ENCODE measurements at places on chromosomes 16 and 17. TPM values are rescaled to one million over a fixed set of nuclear protein-coding genes. Genes with fewer than 3 reads are reported as not detected.
A peak's percentile ranks its signal among the peaks of the same experiment; 100 is the strongest.

Gene HOXB2
- total RNA-seq = 12.1 TPM

Gene MMP28
- not detected for total RNA-seq

Gene C1QL1
- total RNA-seq = 0.86 TPM

Gene KRT36
- not detected for total RNA-seq

Gene TRAPPC1
- 37.8 TPM for total RNA-seq

DNA sequence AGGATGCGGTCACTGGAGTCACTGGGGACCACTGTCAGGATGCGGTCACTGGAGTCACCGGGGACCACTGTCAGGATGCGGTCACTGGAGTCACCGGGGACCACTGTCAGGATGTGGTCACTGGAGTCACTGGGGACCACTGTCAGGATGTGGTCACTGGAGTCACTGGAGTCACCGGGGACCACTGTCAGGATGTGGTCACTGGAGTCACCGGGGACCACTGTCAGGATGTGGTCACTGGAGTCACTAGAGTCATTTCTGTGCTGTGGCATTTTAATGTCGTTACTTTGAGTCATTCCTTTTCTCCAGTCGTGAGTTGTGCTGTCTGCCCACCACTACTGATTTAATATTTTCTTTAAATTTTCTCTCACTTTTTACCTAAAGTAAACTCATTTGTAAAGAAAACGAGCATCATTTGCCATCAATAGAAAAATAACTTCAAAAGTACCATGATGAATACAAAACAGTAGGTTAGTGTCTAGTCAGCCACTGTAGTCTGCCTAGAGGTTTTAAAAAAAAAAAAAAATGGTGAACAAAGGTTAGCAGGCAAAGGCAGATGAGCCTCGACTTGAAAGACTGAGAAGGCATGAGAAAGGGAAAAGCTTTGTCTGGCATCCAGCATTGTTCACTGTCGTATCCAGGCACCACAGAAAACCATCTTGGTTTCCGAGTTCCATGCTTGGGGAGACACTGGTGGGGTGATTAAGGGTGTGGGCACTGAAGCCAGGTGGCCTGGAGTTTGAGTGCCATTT is 346.6 kb downstream of the SNX29 start:
- no peak overlapping the region for H3K4me3 ChIP-seq
- H3K36me3 ChIP-seq = no peaks in the 10 kb centered on the region
- 0 out of 2 replicates have a peak, but pooled peaks cover 7% of the 10 kb centered on the region for H3K4me1 ChIP-seq
- H3K27me3 ChIP-seq = no peaks in the 10 kb centered on the region
- DNase-seq = peak; percentile 4
- no peak overlapping the region for H3K27ac ChIP-seq

DNA sequence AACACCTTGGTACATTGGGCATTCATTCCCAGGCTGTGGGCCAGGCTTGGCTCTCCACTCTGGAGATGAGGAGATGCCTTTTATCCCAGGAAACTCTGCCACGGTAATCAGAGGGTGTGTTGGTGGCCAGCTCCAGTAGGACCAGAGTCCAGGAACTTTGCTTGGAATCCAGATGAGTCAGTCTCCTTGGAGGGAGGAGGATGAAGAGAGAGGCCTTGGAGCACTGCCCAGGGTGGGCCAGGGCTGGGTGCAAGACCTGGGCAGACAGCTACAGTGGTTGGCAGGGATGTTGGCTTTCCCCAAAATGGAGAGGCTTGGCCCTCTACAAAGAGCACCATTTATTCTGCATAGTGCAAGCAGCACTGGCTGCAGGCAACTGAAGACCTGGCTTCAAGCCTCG is 209.0 kb downstream of the RGS9 start:
- H3K27ac ChIP-seq = no peak overlapping the region
- DNase-seq = peak; percentile 6
- H3K4me3 ChIP-seq = no peak overlapping the region
- H3K27me3 ChIP-seq = no peaks in the 10 kb centered on the region

DNA sequence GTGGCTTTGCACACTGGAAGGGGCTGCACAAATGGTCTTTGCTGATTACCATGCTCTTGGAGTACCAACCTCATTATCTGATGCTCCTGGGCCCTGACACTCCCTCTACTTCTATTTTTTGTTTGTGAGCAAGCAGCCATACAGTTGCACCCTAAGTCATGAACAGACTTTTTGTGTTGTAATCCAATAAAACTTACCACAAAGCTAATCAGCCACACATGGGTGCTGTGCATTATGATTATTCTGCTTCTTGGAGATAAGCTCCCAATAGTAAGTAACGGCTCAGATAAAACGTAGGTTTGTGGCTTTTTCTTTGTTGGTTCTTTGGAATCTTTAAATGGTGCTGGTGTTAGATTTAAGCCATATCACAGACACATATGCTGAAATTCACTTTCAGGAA is 76.2 kb downstream of the CCT6B start:
- no peak for DNase-seq
- H3K36me3 ChIP-seq = no peaks in the 10 kb centered on the region
- H3K27me3 ChIP-seq = peaks cover 14% of the 10 kb centered on the region
- no peaks in the 10 kb centered on the region for H3K4me1 ChIP-seq
- no peak overlapping the region for H3K27ac ChIP-seq

- H3K4me3 ChIP-seq = no peak overlapping the region
- no peak overlapping the region for H3K27ac ChIP-seq
- H3K4me1 ChIP-seq = no peaks in the 10 kb centered on the region
- H3K27me3 ChIP-seq = no peaks in the 10 kb centered on the region
- no peaks in the 10 kb centered on the region for H3K36me3 ChIP-seq
- no peak for DNase-seq
These were observed 20.6 kb downstream of the RPH3AL start for GRCh38 chr17:332023-332422.

GRCh38 chr16:19118938-19119431 is 5.2 kb downstream of the ITPRIPL2 start:
- peak overlapping the region; percentile 95 for H3K27ac ChIP-seq
- peaks cover 47% of the 10 kb centered on the region for H3K4me1 ChIP-seq
- no peaks in the 10 kb centered on the region for H3K27me3 ChIP-seq
- peaks cover 15% of the 10 kb centered on the region for H3K36me3 ChIP-seq
- peak overlapping the region; percentile 76 for H3K4me3 ChIP-seq
- DNase-seq = peak; percentile 96

GRCh38 chr17:49692751-49693150 is 14.9 kb upstream of the SPOP start:
- no peaks in the 10 kb centered on the region for H3K27me3 ChIP-seq
- H3K4me1 ChIP-seq = no peaks in the 10 kb centered on the region
- no peaks in the 10 kb centered on the region for H3K36me3 ChIP-seq
- H3K27ac ChIP-seq = no peak overlapping the region
- peak; percentile 39 for DNase-seq

DNA sequence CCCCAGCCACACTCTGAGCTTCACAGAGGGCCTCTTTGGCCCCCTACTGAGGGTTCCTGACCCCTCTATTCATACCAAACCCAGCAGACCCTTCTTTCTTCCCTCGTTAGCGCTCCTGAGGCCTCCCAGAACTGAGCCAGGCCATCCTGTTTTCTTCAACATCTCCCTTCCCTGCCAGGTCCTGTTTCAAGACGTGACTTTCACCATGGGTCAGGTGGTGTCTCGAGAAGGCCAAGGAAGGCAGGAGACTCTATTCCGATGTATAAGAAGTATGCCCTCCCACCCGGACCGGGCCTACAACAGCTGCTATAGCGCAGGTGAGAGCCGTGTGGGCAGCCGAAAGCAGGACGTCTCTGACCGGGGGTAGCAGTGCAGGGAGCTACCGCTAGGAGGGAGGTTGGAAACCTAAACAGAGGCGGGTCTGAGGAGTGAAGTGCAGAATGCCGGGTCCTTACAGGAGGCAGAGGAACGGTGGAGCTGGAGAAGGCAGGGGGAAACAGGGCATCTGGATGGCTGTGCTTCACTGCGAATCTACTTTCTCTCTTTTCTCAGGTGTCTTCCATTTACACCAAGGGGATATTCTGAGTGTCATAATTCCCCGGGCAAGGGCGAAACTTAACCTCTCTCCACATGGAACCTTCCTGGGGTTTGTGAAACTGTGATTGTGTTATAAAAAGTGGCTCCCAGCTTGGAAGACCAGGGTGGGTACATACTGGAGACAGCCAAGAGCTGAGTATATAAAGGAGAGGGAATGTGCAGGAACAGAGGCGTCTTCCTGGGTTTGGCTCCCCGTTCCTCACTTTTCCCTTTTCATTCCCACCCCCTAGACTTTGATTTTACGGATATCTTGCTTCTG is 1.3 kb upstream of the SENP3 start:
- no peaks in the 10 kb centered on the region for H3K27me3 ChIP-seq
- H3K36me3 ChIP-seq = no peaks in the 10 kb centered on the region
- peak; percentile 85 for DNase-seq
- peak overlapping the region; percentile 17 for H3K27ac ChIP-seq
- peak overlapping the region; percentile 94 for H3K4me3 ChIP-seq
- peaks cover 22% of the 10 kb centered on the region for H3K4me1 ChIP-seq

- no peak for DNase-seq
- H3K27me3 ChIP-seq = no peaks in the 10 kb centered on the region
- H3K27ac ChIP-seq = peak overlapping the region; percentile 96
- H3K36me3 ChIP-seq = peaks cover 5% of the 10 kb centered on the region
- H3K4me1 ChIP-seq = peaks cover 32% of the 10 kb centered on the region
These were observed 3.3 kb upstream of the IRX5 start for GRCh38 chr16:54927125-54928015.

DNA sequence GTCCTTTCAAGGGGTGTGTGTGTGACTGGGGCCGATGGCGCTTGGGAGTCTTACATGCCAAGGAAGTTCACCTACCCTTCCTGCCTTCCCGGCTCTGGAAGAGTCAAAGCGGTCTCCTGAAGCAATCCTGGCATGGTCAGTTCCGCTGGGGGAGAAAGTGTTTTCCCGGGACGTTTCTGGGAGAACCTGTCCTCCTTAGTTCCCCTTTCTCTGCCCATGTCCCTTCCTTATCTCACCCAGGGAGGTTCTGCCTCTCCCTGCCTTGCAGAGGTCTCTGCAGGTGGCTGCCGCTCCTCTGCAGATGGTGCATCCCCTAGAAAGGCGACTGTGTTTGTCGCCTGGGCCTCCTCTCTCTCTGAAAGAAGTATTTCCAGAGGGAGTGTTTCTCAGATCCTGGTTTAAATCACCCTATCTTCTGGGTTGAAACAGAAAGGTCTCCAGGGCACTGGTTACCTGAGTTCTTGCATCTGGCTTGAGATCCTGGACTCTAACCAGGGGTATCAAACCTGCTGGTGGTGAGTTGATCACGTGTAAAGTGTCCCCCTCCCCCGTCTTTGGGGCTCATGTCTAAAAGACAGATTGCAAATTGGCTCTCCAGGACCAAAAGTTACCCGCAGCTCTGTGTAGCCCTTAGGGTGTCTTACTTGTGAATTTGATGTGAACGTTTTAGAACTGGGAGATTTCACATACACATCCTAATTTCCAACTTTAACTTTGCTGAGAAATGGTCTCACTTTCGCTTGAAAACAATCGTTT is 1.9 kb downstream of the PRKCB start:
- H3K4me3 ChIP-seq = no peak overlapping the region
- H3K27ac ChIP-seq = no peak overlapping the region
- no peak for DNase-seq
- no peaks in the 10 kb centered on the region for H3K36me3 ChIP-seq
- no peaks in the 10 kb centered on the region for H3K4me1 ChIP-seq

DNA sequence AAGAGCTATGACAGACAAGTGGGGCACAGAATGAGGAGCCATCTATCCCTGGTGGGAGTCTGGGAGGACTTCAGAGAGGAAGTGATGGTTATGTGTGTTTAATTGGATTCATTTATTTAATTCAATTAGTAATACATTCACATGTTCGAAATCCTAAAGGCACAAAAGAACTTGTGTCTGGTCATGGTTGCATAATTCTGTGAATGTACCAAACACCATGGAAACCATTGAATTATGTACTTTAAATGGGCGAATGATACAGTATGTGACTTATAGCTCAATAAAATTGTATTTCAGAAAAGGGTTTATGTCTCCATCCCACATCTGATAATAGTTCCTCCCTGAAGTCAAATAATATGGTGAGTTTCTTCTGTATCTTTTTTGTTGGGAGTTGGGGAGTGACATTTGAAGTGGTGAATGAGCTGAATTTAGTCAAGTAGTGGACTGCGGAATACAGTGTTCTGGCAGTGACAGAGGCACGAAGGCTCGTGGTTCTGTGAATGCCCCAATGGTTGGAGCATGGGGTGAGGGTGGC is 19.8 kb upstream of the G6PC1 start:
- H3K27ac ChIP-seq = no peak overlapping the region
- DNase-seq = no peak
- H3K4me1 ChIP-seq = no peaks in the 10 kb centered on the region
- H3K4me3 ChIP-seq = no peak overlapping the region

DNA sequence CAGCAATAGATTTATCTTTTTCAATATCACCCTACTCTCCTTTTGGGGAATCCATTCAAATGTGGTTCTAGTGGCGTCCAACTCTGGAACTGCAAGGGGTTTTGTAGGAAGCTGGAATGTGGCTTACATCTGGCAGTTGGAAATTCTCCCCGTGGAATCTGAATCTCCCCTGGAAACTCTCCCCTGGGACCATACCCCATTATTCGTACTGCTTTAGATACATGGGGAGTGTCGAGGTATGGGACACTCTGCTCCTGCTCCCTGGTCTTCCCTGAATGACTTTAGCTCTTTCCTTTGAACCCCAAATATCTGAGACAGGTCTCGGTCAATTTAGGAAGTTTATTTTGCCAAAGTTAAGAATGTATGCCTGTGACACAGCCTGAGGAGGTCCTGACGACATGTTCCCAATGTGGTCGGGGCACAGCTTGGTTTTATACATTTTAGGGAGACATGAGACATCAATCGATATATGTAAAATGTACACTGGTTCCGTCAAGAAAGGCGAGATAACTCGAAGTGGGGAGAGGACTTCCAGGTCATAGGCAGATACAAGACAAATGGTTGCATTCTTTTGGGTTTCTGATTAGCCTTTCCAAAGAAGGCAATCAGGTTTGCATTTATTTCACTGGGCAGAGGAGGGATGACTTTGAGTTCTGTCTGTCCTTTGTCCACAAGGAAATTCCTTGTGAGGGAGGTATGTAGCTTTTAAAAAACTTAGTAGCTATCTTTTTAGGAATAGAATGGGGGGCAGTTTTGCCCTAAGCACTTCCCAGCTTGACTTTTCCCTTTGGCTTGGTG is 89.1 kb upstream of the CORO6 start:
- H3K36me3 ChIP-seq = no peaks in the 10 kb centered on the region
- peaks cover 35% of the 10 kb centered on the region for H3K4me1 ChIP-seq
- H3K27me3 ChIP-seq = no peaks in the 10 kb centered on the region
- peak overlapping the region; percentile 82 for H3K27ac ChIP-seq

DNA sequence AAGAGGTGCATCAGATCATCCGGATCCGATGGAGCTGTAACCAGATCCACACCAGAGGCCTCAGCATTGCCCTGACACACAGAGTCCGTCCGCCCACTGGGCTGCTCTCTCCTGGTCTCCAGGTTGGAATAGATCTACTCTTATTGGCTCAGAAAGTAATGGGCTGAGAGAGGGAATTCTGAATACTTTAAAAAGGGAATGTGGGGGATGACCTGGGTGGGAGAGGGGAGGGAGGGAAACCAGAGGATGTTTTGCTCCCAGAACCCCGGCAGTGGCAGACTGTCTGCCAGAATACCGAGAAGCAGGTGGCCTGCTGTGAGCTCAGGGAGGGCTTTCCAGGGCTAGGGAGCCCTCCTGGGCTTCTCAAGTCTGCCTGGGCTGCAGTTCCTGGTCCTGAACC is 126.5 kb downstream of the ENGASE start:
- H3K27ac ChIP-seq = no peak overlapping the region
- no peak for DNase-seq
- no peak overlapping the region for H3K4me3 ChIP-seq
- 0 out of 2 replicates have a peak, but pooled peaks cover 5% of the 10 kb centered on the region for H3K4me1 ChIP-seq
- H3K36me3 ChIP-seq = no peaks in the 10 kb centered on the region
- peaks cover 11% of the 10 kb centered on the region for H3K27me3 ChIP-seq

- no peaks in the 10 kb centered on the region for H3K27me3 ChIP-seq
- H3K27ac ChIP-seq = no peak overlapping the region
- H3K4me1 ChIP-seq = no peaks in the 10 kb centered on the region
- DNase-seq = no peak
These were observed 8.6 kb upstream of the LASP1NB start for GRCh38 chr17:38916771-38917170.

GRCh38 chr17:56347639-56348038 is 194.4 kb downstream of the ANKFN1 start:
- H3K27ac ChIP-seq = no peak overlapping the region
- no peaks in the 10 kb centered on the region for H3K4me1 ChIP-seq

Measured in GM23248 (cell line).